ENCODE measurements at places on chromosomes 3 and 15.

DNA sequence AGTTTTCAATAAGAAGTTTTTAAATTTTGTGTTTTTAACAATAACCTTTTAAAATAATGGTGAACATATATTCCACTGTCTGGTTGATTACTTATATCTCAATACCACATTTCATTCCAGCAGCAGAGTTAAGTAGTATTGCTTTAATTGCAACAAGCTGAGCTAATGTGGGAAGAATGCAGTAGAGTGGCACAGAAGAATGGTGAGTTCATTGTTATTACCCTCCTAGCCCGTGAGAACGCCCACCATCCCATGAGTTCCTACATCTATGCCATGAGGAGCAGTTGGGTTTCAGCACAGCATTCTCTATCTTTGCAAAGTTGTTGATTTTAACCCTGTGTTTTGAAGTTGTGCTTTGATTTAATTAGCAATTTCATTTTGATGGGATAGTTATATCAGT lies 17.8 kb upstream of the NR2E3 start:
- no peak for DNase-seq

- DNase-seq, result no peak
Measured at GRCh38 chr3:169954142-169954756, 12.4 kb upstream of the SEC62 start.

GRCh38 chr15:81942655-81943195 lies 103.1 kb downstream of the MEX3B start:
- no peak for DNase-seq

DNA sequence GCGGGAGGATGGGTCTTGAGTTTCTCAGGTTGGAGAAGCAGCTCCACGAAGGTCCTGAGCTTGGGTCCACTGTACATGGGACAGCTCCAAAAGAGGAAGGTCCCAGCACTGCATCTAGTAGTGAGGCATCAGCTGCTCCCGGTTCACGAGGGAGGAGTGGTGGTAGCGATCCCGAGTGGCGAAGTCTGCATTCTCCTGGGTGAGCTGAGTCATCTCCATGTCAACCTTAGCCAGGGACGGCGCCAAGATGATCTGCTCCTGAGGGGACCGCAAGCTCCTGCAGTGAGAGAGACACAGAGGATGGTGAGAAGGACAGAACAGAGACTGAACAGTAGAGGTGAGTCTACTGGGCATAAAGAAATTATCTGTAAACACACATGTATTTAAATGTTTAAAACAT lies 28.0 kb upstream of the HEG1 start:
- no peak for DNase-seq

DNA sequence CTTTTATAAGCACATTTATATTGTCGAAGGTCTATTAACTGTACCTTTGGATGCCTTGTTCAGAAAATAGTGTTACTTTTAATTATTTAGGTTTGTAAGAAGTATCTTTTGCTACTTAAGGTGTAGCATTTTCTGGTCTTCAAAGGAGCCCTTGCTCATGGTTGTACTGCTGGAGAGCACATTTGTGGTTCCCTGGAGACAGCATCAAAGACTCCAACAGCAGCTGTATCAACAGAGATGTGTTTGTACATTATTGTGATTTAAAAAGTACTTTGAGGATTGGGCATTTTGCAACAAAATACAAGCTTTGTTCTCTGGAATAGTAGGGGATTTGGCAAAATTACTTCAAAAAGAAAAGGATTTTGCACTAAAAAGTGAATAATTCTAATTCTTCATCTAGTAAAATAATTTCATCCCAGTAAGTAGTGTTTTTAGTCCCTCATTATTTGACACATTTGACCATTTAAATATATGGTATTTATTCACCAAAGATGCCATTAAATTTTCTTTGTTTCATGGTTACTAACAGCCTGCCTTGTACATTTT lies 16.5 kb downstream of the TBC1D23 start:
- DNase-seq, result no peak

- no peak for DNase-seq
Measured at GRCh38 chr15:100471933-100472332, 56.8 kb downstream of the CERS3 start.

DNA sequence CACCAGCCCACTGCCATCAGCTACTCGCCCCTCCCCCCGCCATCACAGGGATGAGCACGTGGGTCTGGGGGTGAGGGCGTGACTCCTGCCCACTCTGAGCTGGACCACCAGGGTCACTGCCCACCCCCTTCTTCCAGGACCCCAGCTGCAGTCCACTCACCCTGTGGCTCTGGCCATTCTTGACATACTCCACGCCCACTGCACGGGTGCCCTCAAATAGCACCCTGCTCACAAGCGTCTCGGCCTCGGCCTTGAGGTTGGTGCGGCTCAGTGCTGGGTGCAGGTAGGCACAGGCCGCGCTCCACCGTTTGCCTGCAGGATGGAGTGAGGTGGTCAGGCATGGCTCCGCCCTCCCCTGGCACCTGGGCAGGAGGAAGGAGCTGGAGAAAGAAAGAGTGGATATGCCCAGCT lies 23.9 kb downstream of the CHDH start:
- DNase-seq, result peak; percentile 53

DNA sequence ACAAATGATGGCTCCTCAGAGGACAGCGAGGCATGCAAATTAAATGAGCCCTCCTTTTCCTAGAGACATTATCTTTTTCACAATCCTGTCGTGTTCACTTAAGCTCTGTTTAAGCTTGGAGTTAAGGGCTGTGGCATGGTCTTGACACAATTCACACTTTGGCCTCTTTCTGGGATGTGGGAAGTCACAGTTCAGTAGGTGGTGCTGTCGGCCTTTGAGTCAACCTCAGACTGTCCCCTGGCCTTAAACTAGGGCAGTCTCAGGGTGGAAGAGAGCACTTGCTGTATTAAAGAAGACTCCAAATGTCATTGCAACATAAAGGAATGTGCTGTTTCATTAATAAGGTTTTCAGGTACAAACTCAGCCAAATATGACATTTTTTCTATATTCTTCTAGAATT lies 351.0 kb downstream of the MCTP2 start:
- no peak for DNase-seq

- no peak for DNase-seq
Measured at GRCh38 chr3:9675736-9676290, 26.5 kb downstream of the MTMR14 start.

DNA sequence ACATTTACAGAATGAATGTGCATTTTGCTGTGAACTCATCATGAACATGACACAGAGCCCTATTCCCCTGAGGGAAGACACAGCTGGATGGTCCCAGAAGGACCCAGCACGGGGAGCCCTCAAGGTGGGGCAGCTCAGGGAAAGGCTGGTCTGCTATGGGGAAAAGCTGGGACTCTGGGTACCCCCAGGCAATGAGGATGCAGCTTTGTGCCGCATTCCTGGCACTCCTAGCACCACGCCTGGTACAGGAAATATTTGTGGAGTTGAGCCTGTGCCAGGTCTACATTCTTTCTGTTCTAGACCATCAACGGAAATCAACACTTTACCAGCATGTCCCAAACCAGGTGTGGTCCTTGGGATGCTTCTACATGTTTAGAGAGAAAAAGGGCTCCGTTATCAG lies 74.0 kb downstream of the SRGAP3 start:
- DNase-seq, result no peak

- no peak for DNase-seq
Measured at GRCh38 chr3:58952128-58952917, 97.5 kb downstream of the CFAP20DC start.

- DNase-seq, result no peak
Measured at GRCh38 chr3:62376906-62377877, 3.8 kb upstream of the FEZF2 start.

- DNase-seq, result no peak
Measured at GRCh38 chr3:122112754-122113153, 57.6 kb downstream of the CD86 start.

- no peak for DNase-seq
Measured at GRCh38 chr3:78878011-78878410, 889.8 kb downstream of the ROBO1 start.

DNA sequence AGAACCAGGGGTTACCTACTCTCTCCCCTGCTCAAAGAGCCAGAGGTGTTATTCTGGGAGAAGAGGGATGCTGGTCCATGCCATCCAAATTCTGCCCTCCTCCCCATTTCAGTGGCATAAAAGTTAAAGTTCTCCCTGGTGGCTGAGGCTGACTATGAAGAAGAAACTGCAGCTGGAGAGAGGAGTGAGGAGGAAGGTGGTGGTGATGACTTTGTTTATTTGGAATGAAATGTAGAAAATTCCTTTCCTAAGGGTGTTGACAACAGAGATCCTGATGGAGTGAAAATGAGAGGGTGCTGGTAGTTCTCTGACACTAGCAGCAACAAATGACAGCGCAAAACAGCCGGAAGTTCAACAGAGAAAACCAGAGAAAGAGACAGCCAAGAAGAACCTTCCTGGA lies 100.4 kb downstream of the PCCB start:
- DNase-seq, result no peak

DNA sequence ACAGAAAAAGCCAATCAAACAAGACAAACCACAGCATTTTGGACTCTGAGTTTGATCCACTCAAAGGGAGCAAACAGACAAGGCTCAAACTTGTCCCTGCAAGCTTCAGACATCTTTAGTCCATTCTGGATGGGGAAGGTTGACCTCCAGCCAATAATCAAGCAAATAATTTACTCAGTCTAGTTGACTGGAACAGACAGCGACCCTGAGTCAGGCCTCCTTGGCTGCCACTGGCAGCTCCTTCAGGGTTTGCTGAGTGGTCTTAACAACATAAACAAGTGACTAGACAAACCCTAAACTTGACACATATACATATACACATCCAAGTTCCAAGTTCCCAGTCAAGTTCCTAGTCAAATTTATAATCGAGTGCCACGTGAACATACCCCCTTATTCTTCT lies 313.9 kb downstream of the POLQ start:
- no peak for DNase-seq

- no peak for DNase-seq
Measured at GRCh38 chr3:127803619-127804018, 18.7 kb downstream of the MGLL start.

DNA sequence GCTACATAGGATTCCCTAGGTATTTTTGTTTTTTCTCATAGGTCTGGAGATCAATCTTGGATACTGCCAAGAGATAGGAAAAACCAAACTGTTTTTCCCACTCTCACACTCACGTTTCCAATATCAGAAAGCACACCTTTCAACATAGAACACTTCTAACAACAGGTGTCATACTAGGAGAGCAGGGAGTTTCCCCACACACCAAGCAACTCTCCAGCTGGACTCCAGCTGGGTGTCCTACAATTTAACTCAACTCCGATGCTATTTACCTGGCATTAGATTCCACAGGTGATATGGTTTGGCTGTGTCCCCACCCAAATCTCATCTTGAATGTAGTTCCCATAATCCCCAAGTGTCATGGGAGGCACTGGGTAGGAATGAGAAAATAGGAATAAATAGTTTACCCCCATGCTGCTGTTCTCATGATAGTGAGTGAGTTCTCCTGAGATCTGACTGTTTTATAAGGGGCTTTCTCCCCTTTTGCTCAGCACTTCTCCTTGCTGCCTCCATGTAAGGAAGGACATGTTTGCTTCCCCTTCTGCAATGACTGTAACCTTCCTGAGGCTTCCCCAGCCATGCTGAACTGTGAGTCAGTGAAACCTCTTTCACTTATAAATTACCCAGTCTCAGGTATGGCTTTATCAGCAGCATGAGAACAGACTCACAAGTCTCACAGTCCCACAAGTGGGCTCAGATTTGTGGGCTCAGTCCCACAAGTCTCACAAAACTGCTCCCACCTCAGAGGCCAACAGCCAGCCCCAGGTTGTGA lies 354.5 kb upstream of the THBS1 start:
- no peak for DNase-seq

GRCh38 chr3:126129398-126129891 lies 45.5 kb upstream of the SLC41A3 start:
- peak; percentile 65 for DNase-seq

GRCh38 chr3:141115789-141116541 lies 64.8 kb downstream of the SPSB4 start:
- no peak for DNase-seq

- no peak for DNase-seq
Measured at GRCh38 chr3:195769551-195769950, 42.2 kb downstream of the MUC4 start.

- no peak for DNase-seq
Measured at GRCh38 chr3:29169451-29169850, 111.4 kb upstream of the RBMS3 start.

DNA sequence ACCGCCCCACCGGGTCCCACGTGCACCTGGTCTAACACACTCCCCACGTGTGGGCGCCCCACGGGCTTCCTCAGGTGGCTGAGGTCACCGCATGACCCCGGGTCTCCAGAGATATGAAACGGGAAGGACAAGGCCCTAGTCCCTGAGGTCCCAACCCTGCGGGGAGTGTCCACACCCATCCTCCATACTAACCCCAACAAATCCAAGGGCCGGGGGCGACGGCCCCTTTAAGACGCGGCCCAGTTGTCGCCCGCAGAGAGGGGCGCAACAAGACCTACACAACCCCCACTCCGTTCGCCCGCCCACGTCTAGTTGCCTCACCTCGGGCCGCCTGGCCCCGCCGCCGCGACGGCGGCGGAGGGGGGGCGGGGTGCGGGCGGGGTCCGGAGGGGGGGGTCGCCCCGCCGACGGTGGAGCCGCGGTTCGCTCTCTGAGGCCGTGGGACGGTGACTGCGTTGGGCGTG lies 396 bp downstream of the INO80 start:
- DNase-seq, result peak; percentile 74

DNA sequence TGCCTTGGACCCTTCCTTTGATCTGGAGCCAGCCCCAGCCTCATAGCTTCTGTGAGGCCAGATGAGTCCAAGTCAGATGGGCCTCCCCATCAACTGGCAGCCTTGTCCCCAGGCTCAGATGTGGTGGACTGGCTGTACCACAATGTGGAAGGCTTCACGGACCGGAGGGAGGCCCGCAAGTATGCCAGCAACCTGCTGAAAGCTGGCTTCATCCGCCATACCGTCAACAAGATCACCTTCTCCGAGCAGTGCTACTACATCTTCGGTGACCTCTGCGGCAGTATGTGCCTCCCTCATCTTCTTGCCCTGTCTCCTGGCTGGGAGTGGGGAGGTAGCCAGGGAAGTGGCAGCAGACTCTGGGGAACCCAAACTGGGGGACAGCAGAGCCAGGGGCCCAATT lies 6.9 kb upstream of the AP2M1 start:
- DNase-seq, result no peak

- DNase-seq, result no peak
Measured at GRCh38 chr3:184676927-184677326, 34.9 kb downstream of the MAGEF1 start.

GRCh38 chr3:49422379-49423248 lies at the start of gene AMT:
Gene AMT (minus strand): TSS chr3:49422473. CDS start chr3:49422450, 23 bp downstream.
- no peak for DNase-seq

- no peak for DNase-seq
Measured at GRCh38 chr3:65112751-65113300, 425.0 kb upstream of the ADAMTS9 start.

GRCh38 chr3:61679026-61679425 lies 117.7 kb downstream of the PTPRG start:
- DNase-seq, result no peak

DNA sequence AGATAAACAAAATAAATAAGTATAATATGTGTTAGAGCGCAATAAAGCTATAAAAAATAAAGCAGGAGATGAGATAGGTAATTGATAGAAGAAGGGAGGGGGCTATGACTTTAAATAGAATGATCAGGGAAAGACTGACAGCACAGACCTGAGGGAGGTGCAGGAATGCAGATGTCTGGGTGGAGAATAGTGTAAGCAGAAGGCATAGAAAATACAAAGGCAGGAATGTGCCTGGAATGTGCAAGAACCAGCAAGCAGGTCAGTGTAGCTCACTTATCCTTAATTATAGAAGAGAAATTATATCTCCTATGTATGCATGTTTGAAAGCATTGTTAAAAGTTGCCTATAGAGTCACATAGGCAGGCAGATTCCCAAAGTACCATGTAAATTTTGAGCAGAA lies 239.4 kb upstream of the SOX14 start:
- DNase-seq, result no peak
